ENCODE measurements at places on chromosomes 7 and 10.
A peak's percentile ranks its signal among the peaks of the same experiment; 100 is the strongest.

- DNase-seq = no peak
These were observed 1280.1 kb downstream of the TYW1 start for GRCh38 chr7:68276725-68277124.

DNA sequence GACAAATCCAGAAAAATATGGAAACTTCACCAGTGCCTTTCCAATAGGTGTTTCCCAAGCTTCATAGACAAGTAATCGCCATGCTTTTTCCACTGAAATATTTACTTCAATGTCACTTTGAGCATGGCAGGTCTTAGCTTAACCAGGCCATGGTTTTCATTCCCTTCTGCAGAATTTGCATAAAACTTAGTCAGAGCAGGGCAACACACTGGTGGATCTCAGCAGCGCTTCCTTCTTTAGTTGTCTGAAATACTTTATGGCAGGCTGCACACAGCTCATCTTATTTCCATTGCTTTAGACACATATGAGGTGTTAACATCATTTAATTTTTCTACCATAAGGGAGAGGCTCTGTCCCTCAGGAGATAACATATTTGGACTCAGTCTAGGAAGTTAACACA lies 102.9 kb upstream of the AHR start:
- DNase-seq = no peak

DNA sequence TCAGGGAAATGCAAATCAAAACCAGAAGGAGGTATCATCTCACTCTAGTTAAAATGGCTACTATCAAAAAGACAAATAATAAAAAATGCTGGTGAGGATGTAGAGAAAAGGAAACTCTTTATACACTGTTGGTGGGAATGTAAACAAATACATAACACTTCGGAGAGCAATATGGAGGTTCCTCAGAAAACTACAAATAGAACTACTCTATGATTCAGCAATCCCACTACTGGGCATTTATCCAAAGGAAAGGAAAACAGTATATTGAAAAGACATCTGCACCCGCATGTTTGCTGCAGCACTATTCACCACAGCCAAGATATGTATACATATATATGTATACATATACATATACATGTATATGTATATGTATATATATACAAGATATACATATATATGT lies 94.2 kb downstream of the C10orf90 start:
- DNase-seq = no peak

DNA sequence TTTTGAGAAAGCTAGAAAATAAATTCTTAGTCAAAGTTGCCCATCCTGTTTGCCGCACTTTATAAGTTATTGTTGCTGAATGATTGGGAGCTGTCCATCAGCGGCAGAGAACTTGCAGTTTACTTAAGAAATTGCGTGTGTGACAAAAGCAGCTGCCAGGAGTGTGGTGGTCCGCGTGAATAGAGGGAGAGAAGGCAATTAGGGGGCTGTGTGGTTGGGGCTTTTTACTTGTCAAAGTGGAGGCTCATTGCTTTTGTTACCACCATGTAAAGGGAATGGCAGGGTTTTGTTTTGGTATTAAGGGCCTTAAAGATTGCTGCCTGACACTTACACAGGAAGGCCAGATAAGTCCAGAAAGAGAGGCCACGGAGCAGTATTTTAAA lies 177.8 kb downstream of the TCF7L2 start:
- no peak for DNase-seq

DNA sequence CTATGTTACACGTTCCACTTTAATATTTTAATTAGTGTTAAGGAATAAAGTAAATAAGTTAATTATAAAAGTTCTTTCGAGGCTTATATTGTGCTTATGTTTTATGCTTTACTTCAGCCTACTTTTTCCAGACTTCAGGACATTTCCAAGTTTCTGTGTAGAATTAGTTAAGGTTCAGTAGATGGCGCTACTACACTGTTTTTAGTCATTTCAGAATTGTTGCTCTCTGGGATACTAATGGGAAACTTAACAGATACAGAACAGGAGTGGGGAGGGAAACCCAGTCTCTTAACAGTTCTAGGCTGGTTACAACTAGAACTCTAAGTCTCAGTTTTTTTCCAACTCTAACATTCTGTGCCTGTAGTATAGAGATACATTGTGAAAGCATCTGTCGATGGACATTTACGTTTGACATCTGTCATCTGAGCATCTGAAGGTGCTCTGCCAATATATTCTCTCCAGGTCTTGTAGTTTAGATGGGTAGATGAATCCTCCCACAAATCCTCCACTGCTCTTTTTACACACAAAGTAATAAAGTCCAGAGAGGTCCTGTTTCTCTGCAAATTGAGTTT lies 56.8 kb upstream of the FAM171A1 start:
- DNase-seq = no peak

DNA sequence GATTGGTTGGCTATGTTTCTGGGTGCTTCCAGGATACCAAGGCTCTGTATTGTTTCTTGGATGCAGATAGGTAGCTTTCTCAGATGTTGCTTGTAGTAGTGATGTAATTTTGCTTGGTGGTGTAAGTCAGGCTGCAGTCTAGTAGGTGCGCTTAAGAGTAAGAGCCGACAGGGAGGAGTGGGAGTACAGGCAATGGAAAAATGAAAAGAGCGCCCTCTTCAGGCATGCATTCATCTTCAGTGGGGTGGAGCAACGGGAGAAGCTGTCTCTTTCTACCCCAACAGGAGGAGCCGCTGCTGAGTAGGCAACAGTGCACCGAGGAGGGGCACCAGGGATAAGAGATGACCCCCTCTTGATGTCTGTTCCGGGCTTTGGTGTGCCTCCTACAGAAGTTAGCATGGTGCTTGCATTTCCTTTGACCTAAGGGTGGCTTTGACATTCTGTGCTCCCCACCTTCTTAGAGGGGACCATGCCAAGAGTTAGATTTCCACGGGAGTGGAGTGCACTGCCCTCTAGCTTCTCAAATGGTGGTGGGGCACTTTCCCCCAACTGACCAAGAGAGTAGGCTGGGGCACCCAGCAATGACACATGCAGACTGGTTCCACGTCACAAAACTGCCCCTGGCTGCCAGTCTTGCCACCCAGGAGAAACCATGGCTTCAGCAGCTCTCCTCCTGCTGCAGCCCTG lies 56.1 kb downstream of the ZNF783 start:
- DNase-seq = no peak

DNA sequence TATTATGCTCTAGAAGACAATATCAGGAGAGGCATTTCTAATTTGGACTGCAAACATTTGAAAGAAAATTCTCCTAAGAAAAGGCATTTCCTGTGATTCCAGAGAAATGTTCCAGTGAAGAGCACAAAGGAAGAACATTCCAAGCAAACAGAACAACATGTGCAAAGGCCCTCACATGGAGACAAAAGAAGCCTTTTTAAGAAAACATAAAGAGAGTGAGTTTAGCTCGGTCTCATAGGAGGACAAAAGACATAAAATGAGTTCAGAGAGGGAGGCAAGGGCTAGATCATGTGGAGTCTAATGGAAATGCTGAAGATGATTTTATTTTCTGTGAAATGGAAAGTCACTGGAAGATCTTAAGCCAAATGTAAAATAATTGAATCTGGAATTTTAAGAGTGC lies 269.8 kb upstream of the HGF start:
- DNase-seq = no peak

- DNase-seq = no peak
These were observed 24.1 kb downstream of the SSMEM1 start for GRCh38 chr7:130231792-130232191.

- DNase-seq = no peak
These were observed 572.6 kb downstream of the DNAJB6 start for GRCh38 chr7:157909370-157909769.

GRCh38 chr7:41315764-41316163 lies 387.1 kb downstream of the INHBA start:
- no peak for DNase-seq

GRCh38 chr10:35532141-35532540 lies 73.0 kb upstream of the GJD4 start:
- DNase-seq = no peak

- peak; percentile 81 for DNase-seq
These were observed 35.6 kb downstream of the CPN1 start for GRCh38 chr10:100046021-100046486.

GRCh38 chr7:23291957-23292560 lies 7.1 kb upstream of the MALSU1 start:
- no peak for DNase-seq

DNA sequence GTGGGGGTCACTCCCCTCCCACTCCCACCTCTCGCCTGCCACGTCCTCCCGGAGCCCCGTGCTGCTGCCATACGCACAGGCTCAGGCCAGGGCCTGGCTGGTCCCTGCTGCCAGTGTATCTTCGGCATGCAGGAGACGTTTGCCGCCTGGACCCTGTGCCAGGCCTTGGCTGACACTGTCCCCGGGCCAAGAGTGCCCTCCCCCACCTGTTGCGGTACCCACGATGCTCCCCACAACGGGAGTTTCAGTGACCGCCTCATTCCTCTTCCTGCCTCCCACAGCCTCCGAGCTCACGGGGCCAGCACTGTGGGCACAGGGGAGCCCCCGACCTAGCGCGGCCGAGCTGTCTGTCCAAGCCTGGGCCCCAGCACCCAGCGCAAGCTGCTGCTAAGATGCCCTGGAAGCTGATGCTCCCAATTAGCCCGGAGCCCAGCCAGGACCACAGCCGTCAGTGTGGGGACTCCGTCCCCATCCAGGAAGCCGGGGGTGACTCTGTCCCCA lies 7.4 kb downstream of the TTYH3 start:
- no peak for DNase-seq

DNA sequence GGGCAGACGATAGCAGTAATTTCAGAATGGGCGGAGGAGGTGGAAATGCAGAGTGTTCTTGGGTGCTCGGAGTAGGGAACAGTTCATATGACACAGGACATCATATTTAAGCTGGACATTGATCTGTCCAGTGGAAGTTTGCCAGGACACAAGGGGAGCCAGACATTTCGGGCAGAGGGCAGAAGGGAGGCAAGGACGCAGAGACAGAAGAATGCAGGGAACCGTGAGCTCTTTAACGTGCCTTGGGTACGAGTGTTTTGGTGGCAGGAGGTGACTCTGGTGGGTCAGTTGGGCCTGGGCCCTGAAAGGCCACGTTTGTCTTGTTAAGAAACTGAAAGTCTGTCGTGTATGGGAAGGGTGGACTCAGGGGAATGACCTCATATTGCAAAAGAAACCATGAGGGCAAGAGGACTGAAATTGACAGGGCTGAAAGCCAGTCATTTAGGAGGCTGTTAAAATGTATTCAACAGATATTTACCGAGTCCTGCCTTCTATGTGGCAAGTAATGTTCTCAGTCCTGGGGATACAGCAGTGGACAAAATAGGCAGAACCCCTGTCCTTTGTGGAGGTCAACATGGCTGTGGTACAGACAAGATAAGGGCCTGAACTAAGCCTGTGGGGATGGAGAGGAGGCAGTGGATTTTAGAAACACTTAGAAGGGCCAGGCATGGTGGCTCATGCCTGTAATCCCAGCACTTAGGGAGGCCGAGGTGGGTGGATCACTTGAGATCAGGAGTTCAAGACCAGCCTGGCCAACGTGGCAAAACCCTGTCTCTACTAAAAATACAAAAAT lies 2.2 kb downstream of the OPTN start:
- DNase-seq = no peak

DNA sequence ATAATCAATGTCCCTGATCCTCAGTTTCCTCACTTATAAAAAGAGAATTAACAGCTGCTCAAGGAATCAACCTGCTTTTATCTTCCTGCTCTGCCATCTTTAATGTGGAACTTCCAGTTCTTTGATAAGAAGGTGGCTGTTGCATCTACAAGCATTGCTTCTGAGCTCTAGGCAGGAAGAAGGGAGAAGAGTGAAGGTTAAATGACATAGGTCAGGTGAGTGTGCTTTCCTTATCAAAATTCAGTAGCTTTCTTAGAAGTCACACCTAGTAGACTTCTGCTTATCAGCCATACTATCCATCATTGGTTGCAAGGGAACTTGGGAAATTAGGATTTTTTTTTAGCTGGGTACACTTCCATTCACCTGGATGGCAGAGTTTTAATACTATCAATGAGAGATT lies 24.0 kb upstream of the KIF20B start:
- no peak for DNase-seq

DNA sequence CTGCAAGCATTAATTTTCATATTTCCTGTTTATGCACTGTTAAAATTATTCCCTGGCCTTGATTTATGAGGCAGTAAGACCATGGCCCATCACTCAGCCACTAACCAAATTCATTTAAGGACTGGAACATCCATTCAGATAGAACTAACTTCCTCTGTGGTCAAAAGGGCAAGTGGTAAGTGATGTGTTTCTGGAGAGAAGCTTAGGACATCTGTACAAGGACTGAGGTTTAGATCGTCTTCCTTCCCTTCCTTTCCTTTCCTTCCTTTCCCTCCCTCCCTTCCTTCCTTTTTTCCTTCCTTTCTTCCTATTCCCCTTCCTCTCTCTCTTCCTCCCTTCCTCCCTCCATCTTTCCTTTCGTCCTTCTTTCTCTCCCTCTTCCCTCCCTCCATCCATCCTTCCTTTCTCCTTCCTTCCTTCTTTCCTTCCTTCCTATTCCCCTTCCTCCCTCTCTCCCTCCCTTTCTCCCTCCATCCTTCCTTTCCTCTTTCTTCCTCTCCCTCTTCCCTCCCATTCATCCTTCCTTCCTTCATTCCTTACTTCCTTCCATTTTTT lies 1019.4 kb downstream of the TYW1 start:
- no peak for DNase-seq

- DNase-seq = no peak
These were observed 31.7 kb downstream of the LIMK1 start for GRCh38 chr7:74115326-74115725.

DNA sequence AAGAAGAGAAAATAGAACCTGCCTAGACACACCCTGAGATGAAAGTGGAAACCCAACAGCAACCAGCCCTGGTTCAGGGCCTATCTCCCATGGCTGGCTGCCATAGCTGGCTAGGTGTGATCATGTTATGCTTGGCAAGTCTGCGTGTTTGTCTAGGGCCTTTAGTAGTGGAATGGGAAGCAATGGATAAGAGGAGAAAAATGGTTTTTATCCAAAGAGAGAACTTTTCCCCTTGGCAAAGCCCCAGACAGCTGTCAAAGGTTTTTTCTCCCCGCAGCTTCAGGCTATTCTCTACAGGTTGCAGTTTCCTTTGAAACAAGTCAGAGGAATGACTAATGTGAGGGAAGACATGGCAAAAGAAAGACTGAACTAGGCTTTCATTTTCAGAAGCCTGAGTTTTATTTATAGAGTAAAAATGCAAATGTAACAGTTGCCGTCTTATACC lies 161.5 kb downstream of the SEMA3D start:
- no peak for DNase-seq

- peak; percentile 45 for DNase-seq
These were observed 126.5 kb downstream of the SH2D4B start for GRCh38 chr10:80664071-80664680.

DNA sequence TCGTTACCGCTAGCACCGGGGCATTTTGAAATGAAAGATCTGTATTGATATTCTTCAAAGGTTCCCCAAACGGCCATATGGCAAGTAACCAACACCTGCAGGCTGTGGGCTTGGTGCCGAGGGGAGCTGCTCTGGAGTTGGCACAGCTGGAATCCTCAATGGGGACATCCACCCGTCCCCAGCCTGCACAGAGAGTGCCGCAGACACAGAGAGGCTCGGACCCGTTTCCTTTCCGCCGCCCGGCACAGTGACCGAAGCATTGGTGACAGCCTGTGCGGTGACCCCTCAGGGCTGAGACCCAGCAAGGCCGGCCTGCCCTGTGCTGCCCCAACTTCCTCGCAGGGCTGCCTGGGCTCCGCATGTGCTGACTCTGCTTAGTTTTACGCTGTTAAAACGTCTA lies 4.5 kb downstream of the CFAP46 start:
- DNase-seq = no peak

Measured in activated CD4-positive, alpha-beta T cell treated with anti-CD3 and anti-CD28 coated beads, Interleukin-2, Interleukin-4, amounts not matched to agents 100 ng/mL and 50 ng/mL, durations not matched to agents 16 hours and 8 hours (primary cell).